ENCODE measurements at places on chromosomes 1 and 21.

- DNase-seq = no peak
Observed at GRCh38 chr1:231883382-231883781, 256.8 kb downstream of the DISC1 start.

GRCh38 chr1:12179111-12179519, 12.3 kb downstream of the TNFRSF1B start:
- DNase-seq = peak; percentile 49

- DNase-seq = no peak
Observed at GRCh38 chr1:241240069-241240468, 116.9 kb downstream of the RGS7 start.

GRCh38 chr1:215104283-215104682, 21.7 kb downstream of the KCNK2 start:
- no peak for DNase-seq

DNA sequence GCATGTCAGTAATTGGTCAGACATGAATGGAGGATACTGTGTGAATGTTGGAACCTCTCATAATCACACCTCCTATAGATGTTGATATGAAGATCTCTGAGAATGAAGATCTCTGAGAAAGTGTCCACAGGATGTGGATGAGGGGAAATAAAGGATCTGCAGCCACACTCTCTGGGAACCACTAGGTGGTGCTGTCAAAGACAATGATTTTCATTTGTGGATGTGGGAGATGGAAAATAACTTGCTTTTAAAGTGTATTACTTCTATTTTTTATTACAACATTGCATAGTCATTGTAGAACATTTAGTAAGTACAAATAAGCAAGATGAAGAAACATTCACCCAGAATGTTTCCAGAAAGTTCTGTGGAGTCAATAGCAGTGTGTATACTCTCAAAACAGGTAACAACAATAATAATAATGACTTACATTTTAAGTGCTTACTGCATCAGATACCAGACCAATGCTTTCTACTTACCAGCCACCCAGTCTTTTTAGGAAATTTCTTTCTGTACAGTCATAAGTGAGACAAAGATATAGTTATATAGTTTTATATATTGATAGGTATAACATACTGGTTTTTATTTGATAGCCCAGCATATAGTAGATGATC, 128.2 kb downstream of the ATG4C start:
- DNase-seq = no peak

DNA sequence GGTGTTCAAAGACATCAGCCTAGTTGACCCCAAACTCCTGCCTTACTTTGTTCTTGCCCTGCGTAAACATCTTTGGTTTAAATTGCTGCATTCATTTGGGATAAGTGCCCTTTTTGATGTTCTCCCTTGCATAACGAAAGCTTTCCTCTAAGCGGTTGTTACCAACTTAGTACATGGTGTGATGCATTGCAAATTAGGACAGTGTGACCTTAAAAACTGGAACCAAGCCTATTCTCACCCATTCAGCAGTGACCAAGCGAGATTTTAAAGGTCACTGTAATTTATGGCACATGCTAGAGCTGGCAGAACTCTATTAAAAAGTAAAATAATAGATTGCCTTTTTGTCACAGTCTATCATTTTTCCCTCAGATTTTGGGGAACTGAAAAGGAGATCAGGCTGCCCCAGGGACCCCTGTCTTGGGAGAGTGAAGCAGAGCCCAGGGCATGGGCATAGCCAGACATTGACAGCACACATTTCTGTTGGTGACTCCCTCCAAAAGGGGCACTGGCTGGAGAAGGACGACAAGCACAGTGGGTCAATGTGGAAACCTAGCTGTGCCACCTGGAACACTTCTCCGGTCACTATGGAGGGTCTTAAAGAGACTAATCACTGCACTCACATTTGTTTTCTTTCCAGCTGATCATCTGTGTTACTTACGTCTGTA, 63.9 kb downstream of the KCNK1 start:
- no peak for DNase-seq

DNA sequence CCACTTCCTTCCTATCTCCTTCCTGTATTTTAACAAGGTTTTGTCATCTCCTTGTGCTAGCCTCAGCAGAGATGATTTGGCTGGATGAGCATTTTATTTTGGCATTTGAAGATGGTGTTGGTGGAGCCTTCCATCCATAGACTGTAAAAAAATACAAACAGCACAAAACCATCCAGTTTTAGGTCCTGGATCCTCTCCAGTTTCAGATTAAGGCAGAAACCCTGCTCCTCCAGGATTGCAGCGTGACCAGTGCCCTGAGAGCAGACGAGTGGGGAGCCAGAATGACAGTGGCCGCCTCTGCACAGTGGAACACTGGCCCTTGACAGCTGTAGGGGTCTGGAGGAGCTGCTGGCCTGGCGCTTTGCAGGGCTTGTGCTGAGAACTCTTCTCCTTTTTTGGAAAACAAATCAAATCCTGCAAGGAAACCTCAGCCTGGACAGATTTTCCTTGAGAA, 72.2 kb upstream of the GADD45A start:
- no peak for DNase-seq

DNA sequence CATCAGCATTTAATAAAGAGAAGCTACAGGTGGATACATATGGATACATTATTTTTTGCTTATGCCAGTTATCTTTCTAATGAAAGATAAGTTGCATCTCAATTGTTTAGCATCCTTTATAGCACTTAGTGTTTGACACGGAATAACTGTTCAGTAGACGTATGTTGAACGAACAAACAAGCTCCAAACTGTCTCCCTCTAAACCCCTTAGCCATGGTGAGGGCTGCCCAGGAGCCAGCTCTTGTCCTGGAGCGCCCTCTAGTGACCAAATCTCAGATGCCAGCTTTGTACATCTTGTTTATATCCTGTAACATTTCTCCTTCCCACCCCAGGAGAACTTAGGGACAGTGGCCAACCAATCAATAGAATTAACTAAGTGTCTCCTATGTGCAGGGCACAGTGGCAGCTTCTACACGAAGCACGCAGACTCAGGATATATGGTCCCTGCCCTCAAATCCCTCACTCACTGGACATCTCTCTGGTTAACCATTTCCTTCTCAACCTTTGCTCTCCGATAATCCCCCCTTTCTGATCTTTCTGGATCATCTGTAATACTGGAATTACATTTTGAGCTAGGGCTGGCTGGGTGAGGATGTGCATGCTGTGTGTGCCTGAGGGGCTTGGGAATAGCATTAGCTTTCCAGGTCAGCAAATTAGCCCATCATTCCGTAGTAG, 22.9 kb downstream of the KCNA10 start:
- peak; percentile 27 for DNase-seq

GRCh38 chr1:169089776-169090175, 16.7 kb upstream of the ATP1B1 start:
- no peak for DNase-seq

- no peak for DNase-seq
Observed at GRCh38 chr1:23578311-23578996, 19.2 kb upstream of the ID3 start.

GRCh38 chr21:36815284-36815683, 116.4 kb downstream of the SIM2 start:
- no peak for DNase-seq

DNA sequence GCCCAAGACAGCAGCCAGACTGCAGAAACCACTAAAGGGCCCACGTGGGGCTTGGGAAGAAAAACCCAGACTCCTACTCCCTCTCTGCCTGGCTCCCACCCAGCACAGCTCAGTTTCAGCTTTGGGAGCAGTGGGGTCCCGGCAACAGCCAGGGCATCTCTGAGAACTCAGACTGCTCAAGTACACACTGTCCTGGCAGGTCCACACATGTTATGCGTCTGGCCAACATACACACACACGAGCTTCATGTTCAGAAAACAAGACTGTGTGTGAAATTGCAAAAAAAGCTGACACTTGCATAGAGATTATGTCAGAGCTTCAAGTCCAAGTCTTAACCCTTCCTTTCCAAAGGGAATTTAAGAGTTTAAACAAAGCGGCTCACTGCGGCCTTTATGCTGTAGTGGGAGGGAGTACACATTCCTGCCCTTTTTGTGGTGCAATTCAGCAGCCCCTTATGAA, 136.6 kb upstream of the CD34 start:
- DNase-seq = no peak

DNA sequence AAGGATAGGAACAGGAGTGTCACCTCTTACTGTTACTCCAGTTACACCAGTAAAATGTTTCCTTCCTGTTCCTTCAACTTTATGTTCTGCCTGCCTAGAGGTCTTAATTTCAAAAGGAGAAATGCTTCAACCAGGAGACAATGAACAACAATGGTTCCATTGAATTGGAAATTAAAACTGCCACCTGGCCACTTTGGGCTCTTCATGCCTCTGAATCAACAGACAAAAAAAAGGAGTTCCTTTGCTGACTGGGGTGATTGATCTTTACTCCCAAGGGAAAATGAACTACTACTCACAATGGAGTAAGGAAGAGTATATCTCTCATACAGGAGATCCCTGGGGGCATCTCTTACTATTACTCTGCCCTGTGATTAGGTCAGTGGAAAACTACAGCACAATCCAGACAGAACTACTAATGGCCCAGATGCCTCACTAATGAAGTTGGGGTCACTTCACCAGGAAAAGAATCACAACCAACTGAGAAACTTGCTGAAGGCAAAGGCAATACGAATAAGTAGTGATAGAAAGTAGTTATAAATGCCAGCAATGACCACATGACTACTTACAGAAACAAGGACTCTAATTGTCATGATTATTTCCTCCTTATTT, 76.6 kb upstream of the PRDX6 start:
- no peak for DNase-seq

DNA sequence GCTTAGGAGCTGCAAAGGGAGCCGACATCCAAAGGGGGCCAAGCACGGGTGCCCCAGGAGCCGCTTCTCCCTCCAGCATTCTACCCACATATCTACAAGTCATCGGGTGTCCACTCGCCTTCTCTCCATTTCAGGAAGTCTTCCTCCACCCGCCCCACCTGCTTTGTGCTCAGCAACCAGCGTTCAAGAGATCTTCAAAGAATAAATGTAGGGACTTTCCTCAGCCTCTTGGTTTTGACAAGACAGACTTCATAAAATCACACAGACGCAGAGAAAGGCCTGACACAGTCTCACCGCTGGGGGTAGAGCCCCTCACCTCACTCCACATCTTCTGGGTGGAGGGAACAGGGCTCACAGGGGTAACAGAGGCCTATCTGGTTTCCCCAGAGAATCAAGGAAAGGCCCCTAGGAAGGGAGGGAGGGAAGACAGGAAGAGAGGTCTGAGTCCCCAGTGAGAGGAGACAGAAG, 49.5 kb downstream of the SSBP3 start:
- DNase-seq = peak; percentile 34

GRCh38 chr1:94859174-94859573, 39.0 kb downstream of the SLC44A3 start:
- DNase-seq = no peak

DNA sequence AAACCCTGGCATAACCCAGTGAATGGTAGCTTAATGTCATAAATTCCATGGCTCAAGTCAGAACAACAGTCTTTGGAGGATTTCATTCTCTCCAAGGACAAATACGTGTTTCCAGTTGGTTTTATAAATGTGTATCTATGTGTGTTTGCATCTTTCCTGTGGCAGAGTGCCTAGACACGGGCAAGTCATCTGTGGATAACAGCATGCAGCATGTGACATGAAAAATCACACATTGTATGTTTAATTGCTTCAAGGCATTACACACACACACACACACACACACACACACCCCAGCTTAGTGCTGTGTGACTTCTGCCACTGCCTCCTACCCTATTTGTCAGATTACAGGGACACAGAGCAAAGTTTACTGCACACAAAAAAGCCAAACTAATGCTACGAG, 68.2 kb upstream of the SSX2IP start:
- no peak for DNase-seq

GRCh38 chr1:93820554-93821422, 58.2 kb downstream of the DNTTIP2 start:
- no peak for DNase-seq

DNA sequence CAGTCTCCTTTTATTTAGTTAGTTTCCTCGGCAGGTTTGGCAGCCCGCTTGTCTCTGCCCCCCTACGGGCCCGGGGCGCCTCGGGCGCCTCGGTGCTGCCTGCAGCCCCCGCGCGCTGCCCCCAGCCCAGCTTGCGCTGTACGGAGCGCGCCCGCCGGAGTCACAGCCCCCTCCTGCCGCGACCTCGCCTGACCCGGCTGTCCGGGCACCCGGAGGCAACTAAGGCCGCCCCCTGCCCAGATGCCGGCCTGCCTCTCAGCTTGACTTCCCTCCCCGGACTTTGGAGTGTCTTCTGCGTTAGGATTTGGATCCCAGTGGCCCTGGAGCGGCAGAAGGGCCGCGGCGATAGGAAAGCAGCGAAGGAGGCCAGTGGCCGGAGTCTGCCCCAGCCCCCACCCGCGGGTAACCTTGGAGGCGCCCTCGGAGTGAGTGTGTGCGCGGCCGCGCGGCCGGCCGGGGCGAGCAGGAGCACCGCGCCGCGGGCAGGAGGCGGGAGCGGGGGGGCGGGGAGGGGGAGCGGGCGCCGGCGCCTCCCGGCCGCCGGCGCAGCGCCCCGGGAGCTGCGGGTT, 7.6 kb downstream of the CDKN2C start:
- DNase-seq = no peak

DNA sequence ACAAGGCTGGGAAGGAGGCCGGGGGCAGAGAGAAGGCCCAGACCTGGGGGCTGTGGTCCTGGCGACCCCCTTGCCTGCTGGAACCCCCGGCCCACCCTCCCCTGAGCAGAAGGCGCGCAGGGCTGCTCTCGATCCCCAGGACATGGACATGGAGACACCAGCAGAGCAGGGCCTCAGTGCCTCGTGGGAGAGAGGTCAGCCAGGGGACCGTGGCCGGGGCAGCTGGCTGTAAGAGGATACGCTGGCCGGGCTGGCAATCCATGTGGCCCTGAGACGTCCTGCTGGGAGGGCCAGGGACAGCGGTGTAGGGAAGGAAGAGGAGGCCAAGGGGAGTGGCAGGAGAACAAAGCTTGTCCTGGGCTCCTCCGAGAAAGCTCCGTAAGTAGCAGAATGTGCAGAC, 132.2 kb downstream of the CASZ1 start:
- no peak for DNase-seq

DNA sequence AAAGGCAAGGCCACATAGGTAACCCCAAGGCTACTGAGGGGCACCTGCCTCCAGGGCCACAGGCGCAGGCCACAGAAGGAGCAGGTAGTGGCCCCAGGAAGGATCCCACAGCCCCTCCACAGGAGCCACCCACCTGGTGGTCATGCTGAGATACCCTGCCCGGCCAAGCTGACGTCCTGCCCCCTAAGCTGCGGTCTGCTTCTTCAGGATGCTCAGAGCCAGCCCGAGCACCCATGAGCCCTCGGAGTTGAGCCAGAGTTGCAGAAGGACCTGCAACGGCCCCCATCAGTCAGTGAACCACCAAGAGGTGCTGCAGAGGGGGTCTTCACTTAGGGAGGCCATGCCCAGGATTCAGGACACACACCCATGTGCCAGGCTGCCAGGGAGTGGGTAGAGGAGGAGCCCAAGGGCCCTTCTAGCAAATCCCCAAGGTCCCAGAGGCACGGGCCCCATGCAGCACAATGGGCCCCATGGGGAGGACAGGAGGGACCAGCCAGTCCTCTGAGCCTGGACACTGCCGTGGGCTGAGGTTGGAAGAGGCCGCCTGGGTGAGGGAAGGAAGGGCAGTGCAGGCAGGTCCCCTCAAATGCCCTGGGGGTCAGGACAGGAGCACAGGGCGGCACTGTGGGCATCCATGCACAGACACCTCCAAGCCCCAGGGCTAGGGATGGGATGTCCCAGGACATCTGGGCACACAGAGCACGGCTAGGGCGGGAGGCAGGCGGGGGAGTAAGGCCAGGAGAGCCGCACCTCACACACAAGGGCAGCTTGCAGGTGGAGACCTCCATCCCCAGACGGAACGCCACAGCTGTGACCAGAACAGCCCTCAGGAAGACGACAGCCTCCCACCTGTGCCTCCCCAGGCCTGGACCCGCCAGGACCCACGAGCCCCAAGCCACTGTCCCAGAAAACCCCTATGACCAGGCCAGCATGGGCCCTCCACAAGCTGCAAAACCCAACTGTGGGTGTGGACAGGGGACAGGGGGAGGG, 20.5 kb downstream of the WNT9A start:
- DNase-seq = no peak
